ENCODE measurements at places on chromosomes 13 and 19.
A peak's percentile ranks its signal among the peaks of the same experiment; 100 is the strongest.

DNA sequence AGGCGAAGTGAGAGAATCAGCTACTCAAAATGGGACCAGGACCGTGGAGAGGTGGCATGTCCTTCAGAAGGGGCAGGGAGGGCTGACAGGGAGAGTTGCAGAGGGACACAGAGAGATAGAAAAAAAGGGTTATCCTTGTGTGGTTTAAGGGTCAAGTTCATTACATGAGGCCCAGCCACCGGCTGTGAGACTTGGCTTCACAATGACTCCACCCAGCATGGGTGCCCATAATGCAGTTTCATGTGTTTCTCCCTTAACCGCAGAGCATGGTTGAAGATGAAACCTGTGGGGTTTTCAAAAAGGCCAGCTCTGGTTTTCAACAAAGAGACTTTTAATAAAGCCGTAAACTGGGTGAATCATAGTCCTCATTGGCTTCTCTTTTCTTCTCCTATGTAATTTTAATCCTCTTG is 164.6 kb downstream of the KLF5 start:
- no peak for DNase-seq

DNA sequence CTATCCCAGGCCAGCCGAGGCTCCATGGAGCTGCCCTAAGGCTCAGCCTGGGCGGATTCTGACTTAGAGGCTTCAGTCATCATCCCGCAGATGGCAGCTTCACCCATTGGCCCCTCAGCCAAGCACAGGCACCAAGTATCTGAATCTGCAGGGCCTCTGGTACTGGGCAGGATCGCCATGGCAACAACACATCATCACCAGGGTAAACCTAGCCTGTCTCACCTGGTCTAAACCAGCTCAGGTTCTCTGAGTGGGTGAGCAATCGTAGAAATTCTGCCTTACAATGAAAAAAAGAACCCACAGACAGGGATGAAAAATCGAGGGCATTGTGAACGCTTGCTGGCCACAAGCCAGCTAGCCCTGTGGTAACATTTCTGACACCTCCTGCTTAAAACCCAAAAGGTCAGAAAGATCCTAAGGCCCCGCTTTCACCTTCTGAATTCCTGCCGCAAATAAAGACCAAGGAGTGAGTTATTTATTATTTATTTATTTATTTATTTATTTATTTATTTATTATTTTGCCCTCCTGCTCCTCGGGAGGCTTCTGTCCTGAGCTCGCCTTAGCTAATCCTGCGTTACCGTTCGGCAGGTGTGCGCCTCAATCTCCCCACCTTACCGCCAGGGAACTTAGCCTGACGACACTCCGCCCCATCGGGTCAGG is 12.0 kb upstream of the CEACAM21 start:
- peak; percentile 40 for DNase-seq

- no peak for DNase-seq
Observed at GRCh38 chr13:69959046-69959445, 148.6 kb upstream of the ATXN8OS start.

DNA sequence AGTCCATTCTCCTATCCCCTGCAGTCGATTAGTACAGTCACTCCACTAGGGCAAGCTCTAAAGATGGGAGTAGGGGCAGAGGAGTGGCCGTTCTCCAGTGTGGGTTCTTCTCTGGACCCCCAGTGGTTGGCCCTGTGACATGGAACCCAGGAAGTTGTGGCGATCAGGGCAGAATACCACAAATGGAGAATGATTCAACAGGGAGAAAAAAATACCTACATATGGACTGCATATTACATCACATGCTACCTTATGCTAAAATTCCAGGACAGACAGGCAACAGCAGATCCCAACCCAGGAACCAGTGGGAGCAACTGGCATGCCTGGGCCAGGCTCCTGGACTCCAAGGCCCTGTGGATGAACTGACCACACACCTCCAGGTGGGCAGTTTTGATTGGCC is 20.4 kb downstream of the POU2F2 start:
- no peak for DNase-seq
